ENCODE measurements at places on chromosomes 7 and 10. TPM values are rescaled to one million over a fixed set of nuclear protein-coding genes. Genes with fewer than 3 reads are reported as not detected.

FRAT1 gene
- total RNA-seq = 2.2 TPM

SKIDA1 gene
- total RNA-seq = 53.0 TPM

TAS2R5 gene
- total RNA-seq = 1.5 TPM

ANKRD7 gene
- not detected for total RNA-seq

ATOH7 gene
- 0.20 TPM for total RNA-seq

PAXIP1 gene
- 31.1 TPM for total RNA-seq

MUC3A gene
- total RNA-seq = not detected

TRIM50 gene
- not detected for total RNA-seq

CPN1 gene
- not detected for total RNA-seq

ZP3 gene
- not detected for total RNA-seq

PTN gene
- 228 TPM for total RNA-seq

HSPB1 gene
- 67.2 TPM for total RNA-seq

A1CF gene
- total RNA-seq = not detected

MOGAT3 gene
- total RNA-seq = not detected

CDHR1 gene
- 19.8 TPM for total RNA-seq

STEAP2 gene
- 1.6 TPM for total RNA-seq
